ENCODE measurements at places on chromosomes 3 and 15. TPM values are rescaled to one million over a fixed set of nuclear protein-coding genes. Genes with fewer than 3 reads are reported as not detected.

DNA sequence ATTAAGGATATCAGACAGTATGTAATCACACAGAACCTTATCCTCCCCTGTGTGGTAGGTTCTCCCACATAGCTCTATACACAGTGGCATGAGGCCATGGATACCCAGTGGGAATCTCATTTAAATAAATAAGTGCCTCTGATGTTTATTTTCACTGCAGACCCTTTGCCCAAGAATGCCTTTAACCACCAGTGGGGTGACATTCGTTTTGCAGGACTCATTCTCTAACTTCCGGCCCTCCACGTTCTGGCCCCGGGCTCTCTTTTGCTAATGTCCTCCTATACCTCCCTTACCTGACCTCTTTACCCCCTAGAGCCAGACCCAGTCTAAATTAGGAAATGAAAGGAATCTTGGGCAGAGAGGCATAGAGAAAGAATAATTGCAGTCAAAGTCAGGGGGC is 8.3 kb downstream of the CCDC80 start:
- no peak for DNase-seq

DNA sequence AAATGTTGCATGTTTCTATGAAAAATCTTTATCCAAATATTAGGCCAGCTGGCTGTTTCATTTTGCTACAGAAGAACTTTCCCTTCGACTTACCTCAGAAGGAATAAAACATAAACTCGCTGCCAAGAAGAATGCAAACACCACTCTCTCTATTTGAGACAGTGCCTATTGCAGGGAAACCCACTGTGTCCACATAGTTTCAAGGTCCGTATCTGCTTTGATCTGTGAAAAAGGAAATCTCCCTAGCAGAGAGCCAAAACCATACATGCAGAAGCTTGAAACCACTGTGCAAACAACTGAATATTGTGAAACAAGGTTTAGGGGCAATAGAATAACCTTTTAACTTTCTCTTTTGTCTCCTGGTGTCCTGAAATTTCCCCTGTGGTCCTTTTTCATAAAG is 35.0 kb upstream of the CAPN7 start:
- no peak for DNase-seq

DNA sequence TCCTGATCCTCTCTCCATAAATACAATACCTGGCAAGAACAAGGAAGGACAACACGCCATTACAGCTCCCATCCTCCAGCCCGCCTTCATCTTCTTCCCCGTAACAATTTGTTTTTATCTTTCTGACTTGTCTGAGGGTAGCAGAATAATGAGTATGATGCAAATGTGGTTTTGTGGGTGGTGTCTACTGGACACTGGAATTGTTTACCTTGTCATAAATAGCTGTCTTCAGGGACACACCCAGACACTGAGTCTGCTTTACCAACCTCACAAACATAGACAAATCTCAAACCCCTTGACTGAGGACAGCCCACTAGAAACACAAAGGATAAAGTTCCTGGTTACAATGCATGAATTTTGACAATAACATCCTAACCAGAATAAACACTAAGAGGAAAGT is 13.4 kb downstream of the WDR72 start:
- DNase-seq, result no peak

DNA sequence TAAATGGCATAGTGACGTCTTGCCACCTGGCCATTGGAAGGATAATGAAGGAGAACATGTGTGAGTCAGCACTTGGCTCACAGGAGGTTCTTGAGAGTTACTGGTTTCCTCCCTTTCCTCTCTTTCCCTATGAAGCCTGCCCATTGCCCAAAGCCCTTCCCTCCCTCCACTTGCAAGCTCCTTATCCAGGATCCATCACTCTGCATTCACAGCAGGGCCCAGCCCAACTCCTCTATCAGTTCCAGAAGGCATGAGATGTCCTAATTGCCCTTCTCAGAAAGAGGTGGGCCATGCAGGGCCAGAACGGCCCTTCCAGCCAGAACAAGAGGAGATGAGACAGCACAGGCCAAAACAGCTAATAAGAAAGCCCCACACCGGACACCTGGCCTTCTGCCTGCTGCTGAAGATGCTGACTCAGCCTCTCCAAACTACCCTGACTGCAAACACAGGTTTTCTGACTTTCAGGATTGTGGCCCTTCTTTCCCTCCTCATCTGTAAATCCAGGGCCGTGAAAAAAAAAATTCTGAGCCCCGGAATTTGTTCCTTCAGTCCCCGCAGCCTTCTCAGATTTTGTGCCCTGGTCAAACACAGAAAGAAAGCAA is 29.7 kb downstream of the HAPLN3 start:
- DNase-seq, result no peak

DNA sequence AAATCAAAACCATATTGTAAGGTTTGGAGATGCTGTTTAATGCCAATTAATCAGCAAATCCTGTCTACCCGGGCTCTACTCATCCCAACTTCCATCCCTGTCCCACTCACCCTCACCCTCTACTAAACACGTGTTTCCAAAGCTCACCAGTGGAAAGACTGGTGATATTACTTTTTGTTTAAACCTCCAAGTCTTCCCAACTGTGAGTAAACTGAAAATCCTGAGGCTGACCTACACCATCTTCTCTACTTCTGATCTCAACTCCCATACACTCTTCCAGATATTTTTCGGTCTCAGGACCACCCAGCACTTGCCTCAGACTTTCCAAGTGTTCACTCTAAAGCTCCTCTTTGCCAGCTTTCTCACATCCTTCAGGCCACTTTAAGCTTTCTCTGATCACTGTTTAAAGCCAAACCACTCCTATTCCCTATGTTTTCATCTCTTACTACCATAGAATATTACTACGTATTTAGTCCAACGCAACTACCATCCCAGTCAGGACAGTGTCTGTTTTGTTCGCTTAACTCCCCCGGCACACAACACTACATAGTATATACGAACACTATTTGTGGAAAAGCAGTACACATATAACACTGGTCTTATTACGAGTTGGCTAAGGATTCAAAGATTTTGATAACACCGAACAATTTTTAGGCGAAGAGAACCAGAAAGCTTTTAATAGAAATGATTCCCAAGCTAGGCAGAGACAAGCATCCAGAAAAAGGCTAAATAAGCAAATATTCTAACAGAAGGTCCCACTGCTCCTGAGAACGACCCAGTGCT is 684 bp downstream of the RPL4 start:
- DNase-seq, result no peak

DNA sequence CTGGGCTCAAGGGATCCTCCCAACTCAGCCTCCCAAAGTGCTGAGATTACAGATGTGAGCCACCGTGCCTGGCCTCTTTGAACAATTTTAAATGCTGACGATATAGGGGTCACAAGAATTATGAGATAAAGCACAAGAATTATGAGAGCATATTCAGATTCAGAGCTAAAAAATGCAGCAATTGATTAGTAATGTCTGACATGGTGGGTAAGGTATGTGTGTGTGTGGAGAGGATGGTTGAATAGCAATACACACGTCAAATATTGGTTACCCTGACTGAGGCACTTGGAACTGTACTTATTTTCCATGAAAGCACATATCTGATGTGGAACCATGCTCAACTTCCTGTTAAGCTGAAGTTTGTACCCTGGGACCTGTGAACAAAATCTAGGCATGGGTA is 115.6 kb downstream of the EOMES start:
- DNase-seq, result no peak

DNA sequence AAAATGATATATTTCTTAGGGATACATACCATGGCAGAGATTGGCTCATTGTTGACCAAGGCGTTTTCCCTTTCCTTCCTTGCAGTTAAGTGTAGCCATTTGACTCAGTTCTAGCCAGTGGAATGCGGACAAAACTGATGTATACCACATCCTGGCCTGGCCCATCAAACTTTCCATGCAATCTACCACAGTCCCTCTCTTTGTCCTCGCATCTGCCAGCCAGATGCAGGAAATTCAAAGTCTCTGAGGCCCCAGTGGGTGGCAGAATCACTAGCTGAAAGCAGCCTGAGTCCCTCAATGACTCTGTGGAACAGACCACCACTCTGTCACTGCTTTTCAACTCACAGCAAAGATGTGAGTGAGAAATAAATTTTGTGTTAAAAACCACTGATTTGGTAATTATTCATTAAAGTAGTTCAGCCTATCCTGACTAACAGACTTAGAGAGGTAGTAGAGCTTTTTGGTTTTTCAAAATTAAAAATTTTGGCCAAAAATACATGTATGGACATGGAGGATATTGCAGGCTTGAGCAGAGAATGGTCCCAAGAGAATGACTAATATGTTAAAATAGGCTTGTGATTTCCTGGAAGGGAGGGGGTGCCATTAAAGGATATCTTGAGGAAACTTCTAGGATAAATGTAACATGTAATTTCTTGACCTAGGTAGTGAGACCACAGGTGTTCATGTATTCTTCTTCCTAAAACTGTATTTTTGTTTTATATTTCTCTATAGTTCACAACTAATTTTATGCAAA is 10.9 kb downstream of the LRRFIP2 start:
- DNase-seq, result no peak

- DNase-seq, result no peak
These were observed 137.4 kb downstream of the MBNL1 start for GRCh38 chr3:152405915-152406802.

- no peak for DNase-seq
These were observed 1.3 kb downstream of the STAG1 start for GRCh38 chr3:136750897-136751315.

DNA sequence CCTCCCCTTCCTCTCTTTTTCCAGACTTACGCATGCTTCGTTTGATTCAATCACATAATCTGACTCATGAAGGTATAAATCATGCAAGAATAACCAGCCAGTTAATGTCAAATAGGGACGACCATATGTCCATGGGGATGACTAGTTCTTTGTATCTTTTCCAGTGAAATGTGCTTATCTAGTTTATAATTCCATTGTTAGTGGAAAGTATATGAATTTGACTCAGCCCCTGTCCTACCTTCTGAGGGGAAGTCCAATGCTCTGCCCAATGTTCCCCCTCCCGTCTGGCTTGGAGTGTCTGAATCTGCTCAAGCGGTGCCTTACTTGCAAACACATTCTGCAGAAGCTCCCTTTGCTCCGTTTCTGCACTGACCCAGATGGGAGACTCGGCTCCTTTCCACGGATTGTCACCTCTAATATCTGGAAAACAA is 55.0 kb upstream of the EPHB3 start:
- DNase-seq, result no peak

GRCh38 chr3:25427942-25428788 is at the start of gene RARB:
Gene RARB, plus strand, starts transcription at chr3:25428263. Its CDS starts 469 bp downstream, at chr3:25428732.
- DNase-seq, result peak; percentile 53

GRCh38 chr3:172651936-172652625 is 58.8 kb downstream of the NCEH1 start:
- DNase-seq, result no peak

- DNase-seq, result no peak
These were observed 18.6 kb downstream of the KBTBD13 start for GRCh38 chr15:65095011-65095746.

DNA sequence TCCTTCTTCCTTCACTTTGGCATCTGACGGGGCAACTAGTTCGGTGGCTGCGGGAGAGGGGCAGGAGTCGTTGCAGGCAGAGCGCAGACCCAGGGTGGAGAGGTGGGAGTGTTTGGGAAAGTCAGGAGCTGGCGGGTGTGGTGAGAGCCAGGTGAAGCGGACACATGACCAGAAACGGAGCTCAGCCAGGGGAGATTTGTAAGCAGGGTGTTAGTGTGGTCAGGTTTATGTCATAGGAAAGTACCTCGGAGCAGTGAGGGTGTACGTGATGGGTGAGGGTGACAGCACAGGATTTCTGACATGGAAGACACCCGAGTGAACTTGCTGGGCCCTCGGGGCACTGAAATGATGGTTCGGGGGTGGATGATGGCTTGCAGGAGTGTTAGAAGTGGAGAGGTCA is 247.4 kb upstream of the TPM1 start:
- no peak for DNase-seq

- no peak for DNase-seq
These were observed 20.1 kb downstream of the DIPK2A start for GRCh38 chr3:143991713-143992112.

DNA sequence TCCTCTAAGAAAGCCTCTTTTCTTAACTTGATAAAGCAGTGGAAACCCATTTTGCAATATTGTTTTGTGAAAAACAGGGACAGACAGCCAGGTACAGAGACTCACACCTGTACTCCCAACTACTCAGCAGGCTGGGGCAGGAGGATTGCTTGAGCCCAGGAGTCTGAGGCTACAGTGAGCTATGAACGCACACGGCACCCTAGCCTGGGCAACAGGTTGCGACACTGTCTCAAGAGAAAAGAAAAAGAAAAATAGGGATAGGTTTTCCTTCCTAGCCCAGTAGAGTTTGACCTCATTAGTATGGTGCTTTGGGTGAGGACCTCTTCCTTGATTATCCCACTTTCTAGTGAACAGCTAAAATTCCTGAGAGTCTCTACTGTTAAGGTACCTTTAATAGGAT is 17.5 kb upstream of the YEATS2 start:
- no peak for DNase-seq

DNA sequence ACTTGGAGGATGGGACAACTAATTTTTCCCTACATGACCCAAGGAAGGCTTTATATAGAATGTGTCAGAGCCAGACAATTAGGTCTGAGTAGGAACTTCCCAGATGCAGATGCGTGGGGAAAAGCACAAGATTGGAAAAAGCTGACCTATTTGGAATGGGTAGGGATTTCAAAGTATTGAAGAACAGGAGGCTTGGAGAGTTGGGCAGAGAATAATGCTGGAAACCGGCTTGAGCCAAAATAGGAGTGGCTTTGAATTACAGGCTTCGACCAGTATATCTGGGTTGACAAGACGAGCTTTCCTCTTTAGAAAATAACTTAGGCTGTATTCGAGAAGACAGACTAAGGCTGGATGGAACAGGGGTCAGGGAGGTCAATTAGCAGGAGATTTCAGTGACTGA is 181.1 kb downstream of the GBE1 start:
- no peak for DNase-seq

GRCh38 chr3:16112910-16113504 is 61.5 kb upstream of the GALNT15 start:
- DNase-seq, result no peak

DNA sequence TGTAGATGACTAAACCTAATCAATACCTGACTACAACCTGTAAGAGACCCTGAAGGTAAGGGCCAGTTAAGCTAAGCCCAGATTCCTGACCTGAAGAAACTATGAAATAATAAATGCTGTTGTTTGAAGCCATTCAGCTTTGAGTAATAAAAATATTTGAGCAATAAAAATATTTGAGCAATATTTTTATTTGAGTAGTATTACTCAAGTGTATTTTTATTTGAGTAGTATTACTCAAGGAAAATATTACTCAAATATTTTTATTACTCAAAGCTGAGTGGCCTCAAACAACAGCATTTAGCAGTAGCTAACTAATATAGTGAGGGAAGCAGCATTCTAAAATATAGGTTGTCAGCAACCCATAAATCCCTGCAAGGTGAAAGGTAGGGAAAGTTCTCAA is 143.8 kb upstream of the RARB start:
- no peak for DNase-seq

The TPRG1 gene
- 24.5 TPM for total RNA-seq

The PODXL2 gene
- total RNA-seq, result 1.5 TPM

The PLSCR5 gene
- total RNA-seq, result not detected

The TNFSF10 gene
- 10.0 TPM for total RNA-seq

The FOXL2 gene
- total RNA-seq, result not detected

The GAP43 gene
- total RNA-seq, result not detected

The GASK1A gene
- 2.7 TPM for total RNA-seq

The CHAC1 gene
- 243 TPM for total RNA-seq

The EPHA3 gene
- 0.71 TPM for total RNA-seq

The CHRNA3 gene
- total RNA-seq, result 0.06 TPM

The ITGA11 gene
- 4.9 TPM for total RNA-seq

All from psoas muscle (tissue), 8 donors.